Stimulated activated CD8-positive, alpha-beta memory T cell treated with anti-CD3 and anti-CD28 coated beads, Interleukin-4, amount 100 ng/mL, for 48 hours (primary cell): ENCODE measurements at places on chromosomes 1 and 21.

DNA sequence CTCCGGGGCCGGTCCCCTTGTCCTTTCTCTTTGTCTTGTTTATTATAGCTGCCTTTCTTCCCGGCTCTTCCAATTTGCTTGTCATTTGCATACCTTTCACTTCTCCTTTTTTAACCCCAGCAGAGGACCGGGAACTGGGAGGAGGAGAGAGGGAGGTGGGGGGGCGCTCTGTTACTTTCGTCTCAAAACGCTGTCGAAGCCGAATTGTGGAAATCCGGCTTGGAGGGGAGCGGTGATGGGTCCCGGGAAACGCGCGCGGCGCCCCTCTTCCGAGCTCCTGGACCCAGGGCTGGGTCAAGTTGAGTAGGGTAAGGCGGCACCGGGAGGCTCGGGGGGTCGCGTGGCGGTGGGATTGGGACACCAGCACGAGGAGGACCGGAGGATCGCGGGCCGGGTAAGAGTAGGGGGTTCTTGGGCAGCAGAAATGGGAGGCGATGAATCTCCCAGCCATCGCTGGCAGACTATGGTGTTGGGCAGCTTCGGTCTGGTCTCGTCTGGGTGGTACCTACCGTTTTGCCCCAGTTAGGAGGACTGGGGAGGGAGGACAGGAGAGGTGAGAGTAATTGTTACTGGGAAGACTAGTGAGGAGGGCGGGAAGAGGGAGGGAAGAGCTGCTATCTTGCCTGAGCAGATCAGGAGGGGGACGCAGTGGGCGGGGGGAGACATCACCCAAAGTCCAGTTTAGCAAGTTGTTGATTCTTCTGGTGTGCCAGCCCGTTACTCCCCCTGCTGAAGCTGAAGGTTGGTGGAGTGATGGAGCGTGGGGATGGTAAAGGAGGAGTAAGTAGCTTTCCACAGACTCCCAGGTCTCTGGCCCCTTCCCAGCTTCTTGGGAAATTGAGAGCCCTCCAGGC, 1.5 kb downstream of the PROX1 start:
- DNase-seq: no peak

- no peak for DNase-seq
These were observed 24.0 kb downstream of the TEX35 start for GRCh38 chr1:178536844-178537371.

DNA sequence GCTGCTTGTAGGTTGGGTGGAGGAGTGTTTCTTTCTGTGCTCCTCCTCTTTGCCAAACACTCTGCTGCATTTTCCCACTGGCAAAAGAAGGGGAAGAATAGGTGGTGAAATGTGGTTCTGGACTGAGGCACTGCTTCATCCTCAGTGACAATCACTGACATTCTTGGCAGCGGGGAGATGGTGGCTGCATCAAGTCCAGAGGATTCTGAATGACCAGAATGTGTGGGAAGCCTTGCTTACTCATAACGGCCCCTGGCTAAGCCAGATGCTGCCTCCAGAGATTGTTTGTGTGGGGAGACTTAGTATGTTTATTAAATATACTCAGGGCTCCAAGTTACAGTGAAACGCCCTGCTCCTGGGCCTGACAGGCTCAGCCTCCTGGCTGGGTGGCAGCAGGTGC, 160.3 kb downstream of the CACNA1E start:
- no peak for DNase-seq

DNA sequence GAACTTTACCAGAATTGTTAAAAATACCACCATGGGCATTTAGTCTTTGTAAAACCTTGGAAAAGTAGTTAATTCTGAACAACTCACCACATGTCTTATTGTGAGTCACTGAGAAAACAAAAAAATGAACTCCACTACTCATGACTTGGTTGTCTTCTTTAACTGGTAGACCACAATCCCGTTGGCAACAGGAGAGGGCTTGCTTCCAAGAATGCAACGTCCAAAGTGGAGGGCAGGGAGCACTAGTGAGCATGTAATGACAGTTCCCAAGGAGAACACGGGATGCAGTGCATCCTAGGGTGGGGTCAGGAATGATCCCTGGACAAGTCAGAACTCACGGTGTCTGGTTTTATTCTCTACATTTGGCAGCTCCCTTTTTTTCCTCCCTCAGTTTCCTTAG, 15.2 kb upstream of the HMCN1 start:
- no peak for DNase-seq
